Suppressor macrophage (primary cell): ENCODE measurements at places on chromosomes 3 and 15.

DNA sequence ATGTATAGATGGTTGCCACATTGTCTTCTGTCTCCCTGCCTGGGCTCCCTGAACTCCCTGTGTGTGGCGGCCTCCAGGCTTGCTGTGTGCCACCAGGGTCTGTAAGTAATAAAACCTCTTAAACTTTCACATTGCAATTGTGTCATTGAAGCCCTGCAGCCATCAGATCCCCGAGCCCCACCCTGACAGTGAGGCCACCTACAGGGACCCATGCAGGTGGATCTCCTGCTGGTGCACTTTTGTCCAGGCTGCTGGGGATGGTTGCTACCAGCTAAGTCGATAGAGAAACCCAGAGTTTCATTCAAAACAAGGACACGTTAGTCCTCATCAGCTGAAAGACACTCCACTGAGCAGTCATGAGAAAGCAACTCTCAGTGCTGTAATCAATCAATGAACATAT is 133.6 kb upstream of the PRICKLE2 start:
- DNase-seq = no peak

- no peak for DNase-seq
These were observed 5.6 kb downstream of the SIAH2 start for GRCh38 chr3:150757364-150757763.

DNA sequence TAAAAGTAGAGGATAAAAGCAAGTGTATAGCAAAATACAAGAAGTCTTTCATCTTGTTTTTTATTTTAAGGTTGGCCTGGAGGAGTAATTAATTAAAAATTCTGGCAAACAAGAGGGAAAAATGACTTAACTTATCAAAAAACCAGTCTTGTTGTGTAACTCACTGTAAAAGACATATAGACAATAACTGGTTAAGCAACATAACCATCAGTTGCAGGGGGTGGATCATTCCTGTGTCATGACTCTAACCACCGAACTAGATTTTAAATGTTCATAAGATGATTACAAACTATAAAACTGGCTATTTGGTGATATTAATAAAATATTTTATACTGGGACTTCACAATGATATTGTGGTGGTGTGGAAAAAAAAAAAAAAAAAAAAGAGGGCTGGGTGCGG is 130.6 kb downstream of the STAG1 start:
- DNase-seq = no peak

DNA sequence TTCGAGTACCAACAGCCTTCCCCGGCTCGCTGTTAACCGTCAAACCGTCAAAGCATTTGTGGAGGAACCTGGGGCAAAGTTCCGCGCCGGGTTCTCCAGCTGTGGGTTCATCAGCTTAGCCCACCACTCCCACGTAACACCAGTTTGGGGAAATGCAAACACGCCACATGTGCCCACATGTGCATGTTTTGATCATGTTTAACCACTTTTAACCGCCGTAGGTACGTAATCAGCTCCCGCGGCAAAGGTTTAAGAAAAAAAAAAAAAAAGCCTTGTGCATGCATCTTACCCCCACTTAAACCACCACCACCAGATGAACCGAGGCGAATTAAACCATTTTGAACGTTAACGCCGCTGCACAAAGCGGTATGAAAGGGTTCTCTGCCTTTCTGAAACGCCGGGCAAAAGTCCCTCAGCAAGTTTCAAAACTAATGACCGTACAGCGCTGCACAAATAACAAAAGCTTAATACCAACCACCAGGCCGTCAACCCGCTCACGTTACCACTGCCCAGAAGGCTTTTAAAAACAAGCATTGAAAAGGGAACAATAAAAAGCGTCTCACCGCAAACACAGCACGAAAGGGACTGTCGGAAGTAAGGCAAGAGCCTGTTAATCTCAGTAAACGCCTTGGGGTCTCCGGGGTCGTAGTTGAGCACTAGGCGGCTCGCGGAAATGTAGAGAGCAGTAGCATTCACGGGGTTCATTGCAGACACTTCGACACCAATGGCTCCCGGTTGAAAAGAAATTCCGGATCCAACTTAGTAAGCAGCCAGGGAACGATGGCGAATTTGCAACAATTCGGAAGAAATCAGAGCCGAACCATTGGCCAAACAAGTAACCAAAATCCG is 1.5 kb downstream of the MSL2 start:
- peak; percentile 87 for DNase-seq

DNA sequence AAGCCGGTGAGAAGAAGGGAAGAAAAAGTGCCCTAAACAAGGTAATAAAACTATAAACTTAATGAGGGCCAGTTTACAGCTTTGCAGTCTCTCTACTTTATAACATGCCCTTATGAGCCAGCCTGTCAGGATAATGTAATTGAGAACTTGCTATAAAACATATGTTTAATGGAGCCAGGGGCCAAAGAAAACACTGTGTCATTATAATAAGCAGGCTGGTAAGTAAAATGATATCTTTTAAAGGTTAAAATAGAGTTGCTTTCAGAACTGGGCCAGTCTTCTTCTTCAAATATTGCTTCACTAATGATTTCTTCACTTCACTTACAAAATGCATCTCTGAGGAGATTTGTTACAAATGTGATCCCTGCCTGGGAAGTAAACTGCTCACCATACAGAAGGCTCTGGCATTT is 192.5 kb downstream of the SHOX2 start:
- DNase-seq = no peak

DNA sequence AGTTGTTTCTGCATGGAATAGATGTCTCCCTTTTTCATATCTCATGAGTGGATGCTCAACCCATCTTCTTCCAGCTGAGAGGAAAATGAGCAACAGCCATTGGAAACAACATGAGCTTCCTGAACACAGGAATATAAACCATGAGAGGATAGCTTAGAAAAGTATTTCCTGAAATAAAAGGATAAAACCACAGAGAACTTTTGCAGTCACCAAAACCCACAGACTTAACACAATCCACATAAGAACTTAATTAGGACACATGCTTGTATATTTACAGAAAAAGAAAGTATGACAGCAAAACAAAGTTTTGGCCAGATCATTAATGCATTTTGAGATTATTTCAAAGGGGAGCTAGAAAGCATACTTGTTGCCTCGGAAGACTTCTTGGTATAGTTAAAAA is 180.5 kb upstream of the RASGRP1 start:
- DNase-seq = no peak

DNA sequence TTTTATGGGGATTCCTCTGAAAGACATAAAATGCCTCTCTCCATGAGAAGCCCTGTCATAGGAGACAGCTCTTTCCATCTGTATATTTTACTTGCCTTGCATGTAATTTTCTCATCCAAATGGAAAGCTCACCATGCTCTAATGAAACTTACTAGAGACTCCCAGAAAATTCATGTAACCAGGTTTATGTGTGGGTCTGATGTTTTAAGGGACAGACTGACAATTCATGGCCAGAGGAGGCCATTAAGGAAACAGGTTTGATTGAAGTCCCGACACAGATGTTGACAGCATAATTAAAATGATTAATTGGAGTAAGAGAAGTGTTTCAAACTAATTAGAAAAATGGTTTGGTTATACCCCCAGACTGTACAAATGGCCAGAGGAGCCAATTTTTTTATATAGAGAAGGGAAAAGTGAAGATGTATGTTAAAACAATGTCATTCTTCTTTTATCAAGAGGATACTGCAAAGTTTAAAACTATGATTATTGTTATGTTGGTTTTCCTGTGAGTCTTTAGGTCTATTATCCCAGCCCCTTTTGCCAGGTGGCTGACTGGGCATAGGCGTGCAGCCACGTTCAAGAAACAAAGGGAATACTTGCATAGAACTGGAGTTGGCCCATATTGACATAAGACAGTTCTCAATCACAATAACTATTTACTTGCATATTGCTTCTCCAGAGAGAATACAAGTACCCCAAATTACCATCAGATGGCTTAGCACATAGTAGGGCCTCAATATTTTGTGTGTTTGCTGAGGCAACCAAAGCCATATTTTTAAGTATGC is 64.8 kb downstream of the RBMS3 start:
- no peak for DNase-seq

GRCh38 chr3:187743195-187744141 is 1.8 kb downstream of the BCL6 start:
- peak; percentile 76 for DNase-seq

GRCh38 chr3:42749753-42750231 is 23.3 kb downstream of the CCDC13 start:
- DNase-seq = peak; percentile 82

GRCh38 chr15:55683376-55683775 is 59.6 kb downstream of the PRTG start:
- DNase-seq = no peak

- no peak for DNase-seq
These were observed 103.0 kb downstream of the GBE1 start for GRCh38 chr3:81658322-81658997.

DNA sequence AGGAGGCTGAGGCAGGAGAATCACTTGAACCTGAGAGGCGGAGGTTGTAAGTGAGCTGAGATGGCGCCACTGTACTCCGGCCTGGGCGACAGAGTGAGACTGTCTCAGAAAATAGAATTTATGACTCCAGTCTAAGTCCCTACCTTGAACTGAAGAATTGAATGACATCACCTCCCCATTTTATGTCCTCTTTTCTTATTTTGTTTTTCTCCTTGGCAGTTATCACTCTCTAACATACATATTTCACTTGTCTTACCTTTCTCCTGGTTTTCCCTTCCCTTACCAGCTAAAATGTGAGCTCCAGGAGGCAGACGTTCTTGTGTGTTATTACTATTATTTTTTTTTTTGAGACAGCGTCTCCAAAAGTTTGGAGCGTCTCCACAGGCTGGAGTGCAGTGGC is 7.6 kb downstream of the TATDN2 start:
- DNase-seq = no peak

GRCh38 chr3:11165476-11165875 is 11.2 kb downstream of the HRH1 start:
- no peak for DNase-seq

DNA sequence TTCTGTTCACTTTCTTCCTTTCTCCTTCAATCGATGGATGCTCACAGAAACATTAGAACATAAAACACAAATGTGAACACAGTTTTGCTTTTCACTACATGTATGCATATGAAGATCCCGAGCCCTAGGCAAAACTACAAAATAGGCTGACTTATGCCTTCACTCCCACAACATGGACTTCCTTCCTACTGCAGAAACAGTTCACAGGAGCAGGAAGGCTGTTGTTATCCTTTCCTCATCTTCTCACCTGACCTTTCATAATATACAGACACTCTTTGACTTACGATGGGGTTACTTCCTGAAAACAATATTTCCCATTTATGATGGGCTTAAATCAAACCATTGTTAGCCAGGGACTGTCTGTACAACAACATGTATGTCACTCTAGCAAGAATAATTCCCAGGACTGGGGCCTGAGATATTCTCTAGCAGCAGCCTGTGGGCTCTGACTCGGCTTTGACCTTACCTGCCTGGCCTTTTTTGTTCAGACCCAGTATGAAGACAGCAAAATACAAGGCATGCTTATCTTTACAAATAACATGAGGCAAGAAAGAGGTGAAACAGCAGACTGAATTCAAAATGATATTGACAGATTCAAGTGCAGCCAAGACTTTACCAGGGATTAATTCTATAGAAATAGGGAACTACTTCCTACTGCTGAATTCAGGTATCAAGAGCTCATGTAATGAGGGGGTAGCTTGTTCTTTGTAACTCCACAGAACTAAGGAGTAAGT is 51.8 kb upstream of the PLXND1 start:
- peak; percentile 38 for DNase-seq

GRCh38 chr15:90451053-90451850 is 63.2 kb downstream of the IQGAP1 start:
- no peak for DNase-seq

- no peak for DNase-seq
These were observed 848.0 kb downstream of the TUSC7 start for GRCh38 chr3:117557464-117558090.

DNA sequence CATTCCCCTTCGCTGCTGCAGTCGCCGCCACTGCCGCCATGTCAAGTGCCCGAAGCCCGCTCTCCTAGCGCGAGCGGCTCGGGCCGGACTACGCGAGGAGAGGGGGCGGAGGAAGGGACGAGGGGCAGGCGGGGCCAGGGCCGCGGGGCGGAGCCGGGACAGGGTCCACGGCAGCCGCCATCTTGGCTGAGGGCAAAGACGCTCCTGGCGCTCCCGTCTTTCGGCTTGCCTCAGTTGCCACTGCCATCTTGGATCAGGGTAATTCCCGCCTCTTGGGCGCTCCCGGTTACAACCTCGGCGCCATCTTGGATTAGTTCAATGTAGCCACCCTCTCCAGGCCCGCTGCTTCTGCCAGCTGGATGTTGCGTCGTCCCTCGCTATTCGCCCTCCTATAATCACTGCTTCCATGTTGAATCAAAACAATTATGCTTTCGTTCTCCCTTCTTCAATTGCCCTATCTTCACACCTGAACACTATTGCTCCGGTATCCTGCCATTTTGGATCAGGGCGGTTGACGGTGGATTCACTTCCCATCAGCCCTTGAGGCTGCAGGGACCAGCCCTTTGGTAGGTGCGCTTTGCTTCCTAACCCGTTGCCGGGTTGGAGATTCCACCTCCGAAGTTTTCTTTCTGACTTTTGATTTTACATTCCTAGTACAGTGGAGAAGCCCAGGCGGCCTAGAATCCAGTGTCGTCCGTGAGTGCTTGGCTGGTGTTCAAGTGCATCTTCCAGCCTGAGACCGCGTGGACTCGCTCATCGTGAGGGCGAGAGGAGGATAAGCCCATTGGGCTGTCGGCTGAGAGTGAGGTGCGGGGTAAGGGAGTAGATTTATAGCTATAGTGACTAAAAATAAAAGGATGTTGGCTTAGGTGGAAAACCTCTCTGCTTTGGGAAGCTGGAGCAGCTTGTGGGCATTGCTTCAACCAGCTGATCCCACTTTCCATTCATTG is at the start of gene HACD2:
Gene HACD2, minus strand, starts transcription at position 66 of the 950 bp plus-strand sequence. Its CDS starts 26 bp downstream, at position 40.
- DNase-seq = peak; percentile 98

DNA sequence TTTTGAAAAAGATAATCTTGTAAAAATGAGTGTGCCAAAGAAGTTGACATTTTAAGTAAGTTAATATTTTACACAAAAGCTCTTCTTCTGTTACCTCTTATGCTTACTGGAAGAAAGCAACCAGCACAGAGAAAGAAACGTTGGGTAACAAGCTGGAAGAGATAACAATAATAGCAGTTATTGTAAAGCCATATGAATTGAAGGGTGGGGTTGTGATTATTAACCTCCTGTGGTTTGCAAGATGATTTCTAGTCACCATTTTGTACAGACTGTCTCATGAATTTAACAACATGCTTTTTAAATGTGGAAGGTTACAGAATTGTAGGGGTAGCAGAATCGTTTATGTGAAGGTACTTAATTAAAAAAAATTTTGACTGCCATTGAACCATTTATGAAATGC is 9.2 kb downstream of the RAP2B start:
- DNase-seq = no peak

- peak; percentile 26 for DNase-seq
These were observed 374.2 kb downstream of the PLCL2 start for GRCh38 chr3:17258823-17259436.
